ENCODE measurements at places on chromosomes 1 and 21. TPM values are rescaled to one million over a fixed set of nuclear protein-coding genes. Genes with fewer than 3 reads are reported as not detected.

GRCh38 chr1:33055210-33056008, 18.7 kb upstream of the AK2 start:
- no peak for DNase-seq

DNA sequence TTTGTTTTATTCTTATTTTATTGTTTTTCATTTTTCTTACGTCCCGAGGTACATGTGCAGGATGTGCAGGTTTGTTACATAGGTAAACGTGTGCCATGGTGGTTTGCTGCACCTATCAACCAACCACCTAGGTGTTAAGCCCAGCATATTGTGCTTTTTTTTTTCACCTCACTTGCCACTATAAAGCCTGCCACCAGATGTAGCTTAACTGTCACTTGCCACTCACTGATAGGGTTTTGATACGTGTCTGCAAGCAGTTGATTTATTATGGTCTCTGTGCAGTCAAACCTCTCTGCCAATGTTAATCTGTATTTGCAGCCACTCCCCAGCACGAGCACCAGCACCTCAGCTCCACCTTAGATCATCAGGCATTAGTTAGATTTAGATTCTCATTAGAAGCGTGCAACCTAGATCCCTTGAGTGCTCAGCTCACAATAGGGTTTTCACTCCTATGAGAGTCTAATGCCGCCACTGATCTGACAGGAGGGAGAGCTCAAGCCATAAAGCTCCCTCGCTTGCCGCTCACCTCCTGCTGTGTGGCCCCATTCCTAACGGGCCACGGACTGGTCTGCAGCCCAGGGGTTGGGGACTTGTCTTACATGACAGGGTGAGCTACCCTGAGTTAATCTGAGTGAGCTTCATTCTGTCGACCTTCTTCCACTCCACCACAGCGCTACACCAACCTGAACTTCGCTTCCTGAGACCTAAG, 17.9 kb upstream of the ABCG1 start:
- no peak for DNase-seq

DNA sequence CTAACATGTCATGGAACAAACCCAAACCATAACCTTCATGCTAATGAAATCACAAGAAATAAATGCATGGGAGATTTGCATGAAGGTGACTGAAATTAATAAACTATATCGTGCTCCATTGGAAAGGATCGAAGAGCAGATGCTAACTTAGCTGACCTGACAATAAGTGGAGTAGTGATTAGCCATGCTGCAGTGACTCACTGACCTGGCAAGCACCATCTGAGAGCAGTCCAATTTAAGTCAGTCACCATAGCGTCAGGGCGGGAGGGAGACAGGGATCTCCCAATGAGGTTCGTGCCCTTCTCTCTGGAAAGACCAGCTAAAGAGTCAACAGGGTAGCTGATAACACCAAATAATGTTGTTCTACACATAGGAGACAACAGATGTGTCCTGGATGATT, 21.5 kb downstream of the OLIG2 start:
- no peak for DNase-seq

- no peak for DNase-seq
Observed at GRCh38 chr1:85983316-85983715, 173.3 kb downstream of the COL24A1 start.

- DNase-seq = no peak
Observed at GRCh38 chr1:162720996-162721395, 69.5 kb upstream of the HSD17B7 start.

DNA sequence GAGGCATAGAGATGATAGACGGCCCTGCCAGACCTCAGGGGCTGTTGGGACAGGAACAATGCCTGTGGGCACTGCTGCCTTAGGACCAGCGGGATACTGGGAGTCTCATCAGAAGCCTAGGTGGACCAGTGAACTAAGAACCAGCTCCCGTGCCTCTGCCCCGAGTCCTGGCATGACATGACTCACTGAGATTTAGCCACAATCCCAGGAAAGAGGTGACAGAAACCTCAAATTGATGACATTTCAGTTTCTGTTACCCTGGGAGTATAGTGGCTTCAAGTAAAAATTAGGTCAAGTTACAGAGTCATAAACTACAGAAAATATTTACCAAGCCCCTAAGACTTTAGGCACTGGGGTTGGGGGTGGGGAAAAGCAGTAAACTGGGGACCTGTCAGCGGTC, 74.6 kb upstream of the GADD45A start:
- no peak for DNase-seq

DNA sequence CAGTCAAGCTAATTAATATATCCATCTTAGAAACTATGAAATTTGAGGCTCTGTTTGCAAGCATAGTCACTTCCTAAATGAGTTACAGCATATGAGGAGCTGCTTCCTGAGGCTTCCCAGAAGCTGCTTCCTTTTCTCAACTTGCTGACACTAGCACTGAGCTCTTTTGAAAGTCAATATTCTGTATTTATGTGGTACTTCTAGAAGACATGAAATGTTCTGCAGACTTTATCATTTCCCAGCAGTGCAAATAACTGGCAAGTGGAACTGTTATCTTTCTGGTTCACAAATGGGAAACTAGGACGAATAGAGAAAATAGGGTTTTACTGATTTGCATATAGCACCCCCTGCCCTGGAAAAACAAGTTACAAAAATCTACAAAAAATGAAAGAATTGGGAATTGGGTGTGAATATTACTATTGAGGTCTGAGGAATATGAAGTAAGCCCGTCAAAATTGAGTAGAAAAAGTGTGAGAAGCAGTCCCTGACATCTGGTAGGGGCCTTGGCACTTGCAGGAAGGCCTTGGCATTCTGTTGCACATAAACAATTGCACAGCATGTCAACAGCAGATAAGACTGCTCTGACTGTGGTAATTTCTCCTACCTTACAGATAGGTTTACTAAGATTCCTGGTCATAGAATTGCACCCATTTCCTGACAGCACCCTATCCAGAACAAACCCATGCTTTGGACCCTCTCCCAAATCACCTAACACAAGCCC, 7.1 kb downstream of the GIPC2 start:
- no peak for DNase-seq

DNA sequence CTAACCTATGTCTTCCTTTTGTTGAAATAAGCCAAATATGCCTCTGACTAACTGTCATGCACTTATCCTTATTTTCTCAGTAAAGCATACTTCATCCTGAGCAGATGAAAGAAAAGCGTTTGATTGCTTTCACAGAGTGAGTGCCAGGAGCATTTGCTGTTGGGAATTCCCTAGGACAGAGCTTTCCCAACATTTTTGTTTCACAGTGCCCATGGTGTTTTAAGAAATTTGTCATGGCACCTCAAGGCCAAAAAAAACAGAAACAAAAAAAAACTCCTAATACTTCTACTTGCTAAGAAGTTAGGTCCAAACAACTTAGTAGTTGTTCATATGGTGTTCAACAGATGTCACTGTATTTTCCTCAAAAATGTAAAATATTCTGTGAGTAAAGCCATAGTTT, 120.8 kb upstream of the BMP8A start:
- no peak for DNase-seq

- no peak for DNase-seq
Observed at GRCh38 chr1:172382406-172382805, 38.1 kb upstream of the C1orf105 start.

DNA sequence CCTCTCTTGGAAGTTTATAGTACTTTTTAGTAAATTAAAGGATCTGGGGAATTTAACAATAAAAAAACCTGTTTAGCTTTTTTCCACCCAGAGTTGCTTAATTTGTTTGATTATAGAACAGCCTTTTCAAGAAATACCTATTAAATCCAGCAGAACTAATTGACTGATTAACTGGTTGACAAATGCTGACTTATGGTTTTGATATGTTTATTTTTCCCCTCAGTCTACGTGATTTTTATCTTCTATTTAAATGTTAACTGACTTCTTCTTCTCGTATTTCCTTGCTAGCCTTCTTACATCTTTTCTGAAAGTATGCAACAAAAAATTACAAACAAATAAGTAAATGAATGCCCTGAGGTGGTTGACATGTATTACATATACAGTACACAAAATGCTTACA, 302.9 kb upstream of the SPAG17 start:
- no peak for DNase-seq

DNA sequence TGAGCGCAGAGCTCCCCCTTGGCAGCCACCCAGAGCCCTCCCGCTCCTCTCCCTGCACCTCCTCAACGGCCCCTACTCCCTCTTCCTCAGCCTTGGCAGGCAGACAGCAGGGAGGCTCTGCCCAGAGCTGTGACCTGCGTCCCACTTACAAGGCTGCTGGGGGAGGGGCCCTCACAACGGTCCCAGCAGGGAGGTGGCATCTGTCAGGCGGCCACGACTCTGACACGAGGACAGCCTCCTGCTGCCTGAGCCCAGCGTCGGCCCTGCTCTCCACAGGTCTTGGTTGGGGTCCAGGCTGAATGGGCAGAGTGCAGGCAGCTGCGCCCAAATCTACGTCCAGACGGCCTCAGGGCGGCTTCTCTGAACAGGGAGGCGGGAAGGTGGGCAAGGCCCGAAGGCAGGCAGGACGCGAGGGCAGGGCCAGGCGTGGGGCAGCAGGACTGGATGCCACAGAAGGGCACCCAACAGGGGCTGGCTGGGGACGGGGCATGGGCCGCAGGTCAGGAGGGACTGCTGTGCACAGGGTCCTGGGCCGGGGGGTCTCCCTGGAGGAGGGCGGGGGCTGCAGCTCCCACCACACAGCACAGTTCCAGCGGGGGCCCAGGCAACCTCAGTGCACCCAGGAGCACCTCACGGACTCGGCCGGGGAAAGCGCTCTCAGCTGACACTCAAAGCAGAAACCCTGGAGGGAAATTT, 7.5 kb downstream of the SLC19A1 start:
- no peak for DNase-seq

- DNase-seq = no peak
Observed at GRCh38 chr1:63975481-63975880, 201.7 kb downstream of the ROR1 start.

DNA sequence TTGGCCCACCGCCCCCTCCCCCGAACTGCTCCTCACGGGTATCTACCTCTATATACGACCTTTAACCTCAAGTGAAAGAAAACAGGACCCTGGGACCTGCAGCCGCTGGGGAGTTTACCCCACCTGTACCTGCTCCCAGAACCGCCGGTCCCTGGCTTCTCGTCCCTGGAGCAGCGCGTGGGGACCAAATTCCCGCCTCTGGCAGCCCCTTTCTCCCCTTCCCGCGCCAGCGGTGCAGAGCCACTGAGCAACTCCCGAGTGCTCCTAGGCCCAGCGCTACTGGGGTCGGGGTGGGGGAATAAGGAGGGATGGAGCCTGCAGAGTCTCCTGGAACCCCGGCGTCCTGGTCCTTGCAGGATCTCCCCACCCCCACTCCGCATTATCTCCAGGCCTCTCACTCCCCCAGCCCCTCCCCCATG, 1.6 kb downstream of the SYT6 start:
- DNase-seq = no peak

The CASQ2 gene
- 0.71 TPM for polyA plus RNA-seq

The SLC1A7 gene
- 0.14 TPM for polyA plus RNA-seq

The PTPN22 gene
- polyA plus RNA-seq = 0.65 TPM

The CBS gene
- polyA plus RNA-seq = 20.7 TPM

The CGN gene
- 48.4 TPM for polyA plus RNA-seq

The KRTAP12-2 gene
- not detected for polyA plus RNA-seq

Data from left renal cortex interstitium (tissue), 4 donors.